ENCODE measurements at places on chromosomes 7 and 10. TPM values are rescaled to one million over a fixed set of nuclear protein-coding genes. Genes with fewer than 3 reads are reported as not detected.

ACBD7 gene
- not detected for total RNA-seq

DENND2A gene
- 19.0 TPM for total RNA-seq

FAM237B gene
- not detected for total RNA-seq

CYP3A5 gene
- total RNA-seq, result 15.5 TPM

CXCL12 gene
- 73.8 TPM for total RNA-seq

ACTL6B gene
- total RNA-seq, result not detected

EDRF1 gene
- 18.1 TPM for total RNA-seq

SPDYE11 gene
- total RNA-seq, result not detected

PLEKHS1 gene
- 7.0 TPM for total RNA-seq

STK31 gene
- total RNA-seq, result 1.0 TPM

HTR7 gene
- 0.32 TPM for total RNA-seq

GPR15LG gene
- not detected for total RNA-seq

OLAH gene
- total RNA-seq, result 1.7 TPM

MRLN gene
- not detected for total RNA-seq

AMPH gene
- 1.2 TPM for total RNA-seq

AKR1C8 gene
- total RNA-seq, result 0.83 TPM

LIPF gene
- total RNA-seq, result not detected

OPN1SW gene
- not detected for total RNA-seq

BTBD16 gene
- 0.62 TPM for total RNA-seq

PNLIPRP2 gene
- total RNA-seq, result not detected

LIPN gene
- total RNA-seq, result 1.6 TPM

CEP41 gene
- total RNA-seq, result 10.0 TPM

CASD1 gene
- total RNA-seq, result 27.3 TPM

TAF5 gene
- total RNA-seq, result 4.8 TPM

ZSCAN25 gene
- total RNA-seq, result 16.5 TPM

ZNF727 gene
- total RNA-seq, result 5.4 TPM

POT1 gene
- total RNA-seq, result 19.4 TPM

CALHM3 gene
- not detected for total RNA-seq

LIPM gene
- not detected for total RNA-seq

NUP205 gene
- 40.2 TPM for total RNA-seq

LHPP gene
- total RNA-seq, result 17.8 TPM

ACSM6 gene
- not detected for total RNA-seq
